ENCODE measurements at places on chromosomes 5 and 9. TPM values are rescaled to one million over a fixed set of nuclear protein-coding genes. Genes with fewer than 3 reads are reported as not detected.

The KLHL3 gene
- 1.6 TPM for total RNA-seq

The PCDHA13 gene
- not detected for total RNA-seq

The IL3 gene
- not detected for total RNA-seq

The CYLC2 gene
- total RNA-seq = not detected

The PCDHB5 gene
- total RNA-seq = 0.63 TPM

The SARDH gene
- 0.21 TPM for total RNA-seq

The OLFM1 gene
- total RNA-seq = not detected

The CAST gene
- total RNA-seq = 356 TPM

The IL33 gene
- total RNA-seq = 17.4 TPM

The SHC3 gene
- total RNA-seq = 5.8 TPM

The CBY3 gene
- total RNA-seq = not detected

The CACFD1 gene
- total RNA-seq = 8.6 TPM

The DND1 gene
- total RNA-seq = 0.28 TPM

The C9orf153 gene
- not detected for total RNA-seq

Measured in airway epithelial cell (primary cell).